ENCODE measurements at places on chromosomes 11 and 22. TPM values are rescaled to one million over a fixed set of nuclear protein-coding genes. Genes with fewer than 3 reads are reported as not detected.

GRCh38 chr11:57324154-57324885 is 432 bp downstream of the TNKS1BP1 start:
- peak; percentile 39 for DNase-seq

DNA sequence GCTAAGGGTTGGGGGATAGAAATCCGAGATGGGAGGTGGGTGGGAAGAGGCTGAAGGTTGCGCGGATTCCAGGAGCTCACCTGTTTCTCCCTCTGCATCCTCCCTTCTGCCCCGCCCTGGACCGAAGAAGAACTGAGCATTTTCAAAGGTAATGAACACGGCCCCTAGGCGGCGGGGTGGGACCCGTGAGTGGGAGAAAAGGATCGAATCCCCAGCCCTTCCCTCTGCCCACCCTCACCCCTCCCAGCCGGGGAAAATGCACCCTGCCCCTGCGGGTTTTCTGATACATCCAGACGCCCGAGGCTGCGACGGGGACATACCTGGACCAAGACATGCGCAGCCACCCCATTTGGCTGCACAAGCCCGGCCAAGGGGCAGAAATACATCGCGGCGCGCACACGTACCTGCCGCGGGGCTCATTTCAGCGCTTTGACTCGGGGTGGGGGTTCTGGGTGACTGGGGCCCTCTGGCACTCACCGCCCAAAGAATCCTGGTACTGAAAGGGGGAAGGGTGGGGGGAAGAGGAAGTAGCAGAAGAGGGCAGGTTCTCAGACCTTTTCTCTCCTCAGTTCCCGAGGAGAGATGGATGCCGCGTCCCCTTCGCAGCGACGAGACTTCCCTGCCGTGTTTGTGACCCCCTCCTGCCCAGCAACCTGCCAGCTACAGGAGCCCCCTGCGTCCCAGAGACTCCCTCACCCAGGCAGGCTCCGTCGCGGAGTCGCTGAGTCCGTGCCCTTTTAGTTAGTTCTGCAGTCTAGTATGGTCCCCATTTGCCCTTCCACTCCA is 6.0 kb downstream of the VSIG2 start:
- no peak for DNase-seq

- DNase-seq, result no peak
Measured at GRCh38 chr22:26548984-26549383, 36.7 kb upstream of the TFIP11 start.

- no peak for DNase-seq
Measured at GRCh38 chr11:43517518-43517917, 158.8 kb downstream of the TTC17 start.

DNA sequence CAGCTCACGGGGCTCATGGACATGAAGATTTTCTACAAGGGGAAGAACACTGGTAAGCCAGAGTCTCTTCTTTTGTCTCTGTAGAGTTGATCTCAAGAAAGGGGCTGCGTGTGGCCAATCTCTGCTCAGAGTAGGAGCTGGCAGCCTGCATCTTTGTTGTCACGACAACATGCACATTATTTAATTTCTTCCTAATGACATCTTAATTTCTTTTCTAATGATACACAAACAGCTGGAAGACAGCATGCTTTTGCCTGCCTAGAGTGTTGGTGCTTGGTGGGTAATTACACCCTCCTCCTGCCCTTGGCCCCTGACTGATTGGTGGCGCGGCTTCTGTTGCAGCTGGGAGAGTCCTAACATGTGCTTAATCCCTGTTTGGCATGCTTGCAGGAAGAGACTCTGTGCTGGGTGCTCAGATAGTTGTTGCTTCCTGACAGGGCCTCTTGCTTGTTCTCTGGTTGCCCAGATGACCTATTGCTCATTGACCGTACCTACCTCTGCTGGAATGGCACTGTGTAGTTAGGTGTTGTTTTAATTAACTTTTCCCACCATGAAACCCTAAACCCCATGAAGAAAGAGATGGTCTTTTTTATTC is 106.9 kb upstream of the SORL1-AS1 start:
- no peak for DNase-seq

GRCh38 chr22:29093501-29094300 is 20.9 kb downstream of the KREMEN1 start:
- DNase-seq, result no peak

GRCh38 chr11:34910817-34911216 is 5.4 kb downstream of the APIP start:
- DNase-seq, result no peak

DNA sequence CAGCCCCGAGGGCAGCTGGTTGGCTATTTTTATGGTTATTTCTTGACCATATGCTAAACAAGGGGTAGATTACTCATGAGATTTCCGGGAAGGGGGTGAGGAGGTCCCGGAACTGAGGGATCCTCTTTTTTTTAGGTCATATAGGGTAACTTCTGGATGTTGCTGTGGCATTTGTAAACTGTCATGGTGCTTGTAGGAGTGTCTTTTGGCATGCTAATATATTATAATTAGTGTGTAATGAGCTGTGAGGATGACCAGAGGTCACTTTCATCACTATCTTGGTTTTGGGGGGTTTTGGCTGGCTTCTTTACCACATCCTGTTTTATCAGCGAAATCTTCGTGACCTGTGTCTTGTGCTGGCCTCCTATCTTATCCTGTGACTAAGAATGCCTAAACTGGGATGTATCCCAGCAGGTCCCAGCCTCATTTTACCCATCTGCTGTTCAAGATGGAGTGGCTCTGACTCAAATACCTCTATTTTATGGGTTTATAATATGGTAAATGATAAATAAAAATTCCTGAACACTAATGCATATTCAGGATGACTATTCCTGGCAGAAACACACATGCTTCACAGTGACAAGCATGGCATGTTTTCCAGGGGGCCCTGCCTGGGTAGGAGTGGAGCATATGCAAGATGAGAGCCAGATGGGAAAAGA is 11.2 kb downstream of the KREMEN1 start:
- DNase-seq, result no peak

DNA sequence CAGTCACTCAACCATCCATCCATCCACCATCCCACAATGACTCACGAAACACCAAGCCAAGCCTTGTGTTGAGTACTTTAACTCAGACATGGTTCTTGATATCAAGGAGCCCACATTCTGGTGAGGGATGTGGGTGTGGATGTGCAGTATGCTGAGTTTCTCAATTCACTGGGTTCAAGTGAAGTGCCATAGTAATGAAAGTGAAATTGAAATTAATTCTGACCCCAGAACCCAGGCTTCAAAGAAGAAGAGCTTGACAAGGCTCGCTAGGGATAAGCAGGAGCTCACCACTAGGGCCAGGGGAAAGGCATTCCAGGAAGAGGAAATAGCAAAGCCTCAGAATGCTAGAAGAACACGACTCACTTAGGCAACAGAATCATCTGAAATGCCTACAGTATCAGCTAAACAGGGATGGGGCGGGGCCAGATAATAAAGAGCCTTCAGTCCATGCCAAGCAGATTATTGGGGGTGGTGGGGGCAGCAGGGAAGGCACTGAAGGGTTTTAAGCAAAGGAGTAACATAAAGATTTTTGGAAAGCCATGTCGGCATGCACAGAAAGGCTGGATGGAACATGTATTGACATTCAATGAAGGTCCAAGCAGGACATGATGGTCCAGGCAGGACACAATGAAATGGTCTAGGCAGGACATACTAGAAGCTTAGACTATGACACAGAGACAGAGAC is 37.2 kb downstream of the RTL6 start:
- DNase-seq, result no peak

DNA sequence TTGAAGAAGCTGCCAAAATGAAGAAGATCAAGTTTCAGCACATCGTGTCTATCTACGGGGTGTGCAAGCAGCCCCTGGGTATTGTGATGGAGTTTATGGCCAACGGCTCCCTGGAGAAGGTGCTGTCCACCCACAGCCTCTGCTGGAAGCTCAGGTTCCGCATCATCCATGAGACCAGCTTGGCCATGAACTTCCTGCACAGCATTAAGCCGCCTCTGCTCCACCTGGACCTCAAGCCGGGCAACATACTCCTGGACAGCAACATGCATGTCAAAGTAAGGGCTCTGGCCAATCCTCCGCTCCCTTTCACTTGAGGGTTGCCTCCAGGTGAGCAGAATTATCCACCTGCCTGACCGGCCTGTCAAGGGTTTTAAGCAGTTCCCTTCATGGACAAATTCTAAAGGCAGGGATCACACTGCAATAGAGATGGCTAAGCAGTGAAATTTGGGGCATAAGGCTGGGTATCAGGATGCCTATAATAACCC is 6.0 kb downstream of the ANKK1 start:
- DNase-seq, result no peak

GRCh38 chr11:75155570-75156422 is 4.9 kb downstream of the SLCO2B1 start:
- DNase-seq, result no peak

DNA sequence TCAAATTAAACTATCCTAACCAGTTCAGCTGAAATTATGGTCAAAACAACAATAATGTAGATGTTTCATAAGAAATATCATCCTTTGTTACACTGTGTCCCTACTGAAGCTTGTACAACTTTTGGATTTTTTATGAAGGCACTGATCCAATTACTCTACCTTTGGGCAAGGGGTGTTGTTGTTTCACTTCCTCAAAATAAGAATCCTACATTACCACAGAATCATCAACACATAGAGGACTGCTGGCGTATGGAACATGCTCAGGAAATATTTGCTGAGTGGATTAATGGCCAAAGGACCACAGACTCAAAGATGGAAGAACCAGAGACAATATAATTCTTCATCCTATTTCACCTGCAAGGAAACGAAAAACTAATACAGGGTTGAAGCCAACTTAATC is 907.5 kb upstream of the CCDC90B start:
- DNase-seq, result no peak

DNA sequence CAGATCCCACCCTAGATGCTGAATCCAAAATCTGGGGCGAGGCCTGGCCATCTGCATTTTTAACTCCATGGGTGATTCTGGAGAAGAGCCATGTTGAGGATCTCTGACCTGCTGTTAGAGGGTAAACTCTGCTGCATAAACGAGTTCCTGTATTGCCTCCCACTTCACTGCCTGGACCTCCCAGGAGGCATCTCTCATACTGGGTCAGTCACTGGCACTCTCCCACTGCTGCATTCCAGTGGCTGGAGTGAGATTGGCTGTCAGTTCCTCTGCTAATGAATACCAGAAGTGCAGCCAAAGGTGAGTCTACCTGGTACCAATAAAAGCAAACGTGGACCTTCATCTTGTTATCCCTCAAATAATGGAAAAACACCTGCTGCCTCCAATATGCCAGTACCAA is 10.3 kb downstream of the POLDIP3 start:
- no peak for DNase-seq

GRCh38 chr22:48711031-48711431 is 1116.6 kb downstream of the BRD1 start:
- DNase-seq, result no peak

GRCh38 chr11:24793479-24793878 is 296.6 kb downstream of the LUZP2 start:
- no peak for DNase-seq

DNA sequence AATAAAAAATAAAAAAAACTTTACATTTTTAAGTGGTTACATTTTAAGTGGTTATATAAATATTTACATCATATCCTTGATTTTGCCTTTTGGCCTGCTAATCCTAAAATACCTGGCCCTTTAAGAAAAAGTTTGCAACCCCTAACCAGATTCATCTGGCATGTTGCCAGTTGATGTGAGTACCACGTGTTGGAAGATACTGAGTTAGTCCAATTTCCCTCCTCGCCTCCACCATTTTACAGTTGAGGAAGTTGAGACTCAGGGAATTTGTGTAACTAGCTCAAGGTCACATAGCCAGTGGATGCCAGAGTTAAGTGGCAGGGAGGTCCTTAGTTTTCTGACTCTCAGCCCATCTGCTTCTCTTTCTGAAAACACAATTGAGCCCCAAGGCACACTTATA is 5.1 kb downstream of the ELF5 start:
- DNase-seq, result no peak

- no peak for DNase-seq
Measured at GRCh38 chr11:3121416-3121815, 43.7 kb downstream of the OSBPL5 start.

GRCh38 chr22:29541845-29542244 is 11.7 kb downstream of the THOC5 start:
- no peak for DNase-seq

DNA sequence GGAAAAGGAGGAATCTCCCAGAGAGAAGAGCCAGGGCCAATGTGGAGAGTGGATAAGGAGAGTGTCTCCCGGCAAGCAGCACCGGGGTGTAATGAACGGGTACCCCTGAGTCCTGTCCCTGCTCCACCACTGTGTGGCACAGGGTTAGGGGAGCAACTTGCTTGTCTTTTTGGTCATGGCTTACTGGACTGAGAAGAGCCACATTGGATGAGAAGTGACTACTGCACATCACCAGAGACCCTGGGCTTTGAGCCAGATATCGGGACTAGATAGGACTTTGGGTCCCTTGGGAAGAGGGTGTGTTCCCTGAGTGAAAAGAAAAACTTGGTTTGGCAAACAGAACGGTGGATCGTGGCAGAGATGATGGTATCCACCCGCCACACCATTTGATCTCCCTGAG is 24.6 kb downstream of the SDHAF2 start:
- no peak for DNase-seq

GRCh38 chr11:120517390-120517761 is 5.8 kb downstream of the GRIK4 start:
- peak; percentile 10 for DNase-seq

DNA sequence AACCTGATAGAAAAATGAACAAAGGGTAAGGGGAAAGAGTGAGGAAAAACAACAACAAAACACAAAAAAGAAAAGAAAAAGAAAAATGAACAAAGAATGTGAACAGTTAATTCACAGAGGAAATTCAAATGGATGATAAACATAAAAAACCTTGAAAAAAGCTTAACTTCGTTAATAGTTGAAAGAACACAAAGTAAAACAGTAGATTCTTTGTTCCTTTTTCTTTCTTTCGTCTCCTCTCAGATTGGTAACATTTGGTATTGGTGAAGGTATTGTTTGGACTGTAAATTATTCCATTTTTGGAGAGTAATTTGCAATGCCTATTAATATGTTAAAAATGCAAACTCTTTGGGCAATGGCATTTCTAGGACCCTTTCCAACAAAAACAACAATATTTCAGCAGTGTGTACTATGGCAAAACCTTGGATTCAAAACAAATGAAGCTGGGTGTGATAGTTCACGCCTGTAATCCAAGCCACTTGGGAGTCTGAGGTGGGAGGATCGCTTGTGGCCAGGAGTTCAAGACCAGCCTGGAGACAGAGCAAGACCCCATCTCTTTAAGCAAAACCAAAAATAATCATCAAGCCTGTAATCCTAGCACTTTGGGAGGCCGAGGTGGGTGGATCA is 3.3 kb upstream of the BACE1 start:
- DNase-seq, result no peak

- no peak for DNase-seq
Measured at GRCh38 chr11:34890089-34890488, 26.1 kb downstream of the APIP start.

Gene PAK1
- total RNA-seq, result 58.5 TPM

Gene SLC22A8
- not detected for total RNA-seq

Gene SLC37A2
- total RNA-seq, result 4.3 TPM

Gene ZNF202
- 10.3 TPM for total RNA-seq

Gene H19
- 1.9 TPM for total RNA-seq

Gene PRDM11
- 11.5 TPM for total RNA-seq

Gene EXPH5
- 14.0 TPM for total RNA-seq

Gene CNTN5
- not detected for total RNA-seq

Gene MMP1
- 33.5 TPM for total RNA-seq

Gene HRAS
- total RNA-seq, result 47.9 TPM

Gene OR5P2
- total RNA-seq, result not detected

All from Calu3 (cell line).